ENCODE measurements at places on chromosomes 3 and 15. TPM values are rescaled to one million over a fixed set of nuclear protein-coding genes. Genes with fewer than 3 reads are reported as not detected.

DNA sequence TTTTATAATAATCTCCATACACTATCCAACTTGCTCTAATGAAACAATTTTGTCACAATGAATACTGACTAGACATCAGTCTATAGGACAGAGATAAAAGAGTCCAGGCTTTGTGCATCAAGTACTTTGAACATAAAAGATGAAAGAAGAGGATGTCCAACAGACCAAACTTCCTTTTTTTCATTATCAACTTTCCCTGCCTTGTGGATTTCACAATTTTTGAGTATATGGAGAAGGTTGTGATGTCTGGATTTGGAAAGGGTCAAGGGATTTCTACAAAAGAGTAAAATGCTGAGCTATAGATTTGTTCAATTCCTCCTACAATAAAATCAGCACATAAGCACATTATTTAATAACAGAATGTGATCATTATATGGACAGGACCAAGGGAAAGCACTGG, 25.7 kb downstream of the CD47 start:
- no peak for DNase-seq
- H3K36me3 ChIP-seq: no peaks in the 10 kb centered on the region
- no peak overlapping the region for H3K4me3 ChIP-seq
- H3K27me3 ChIP-seq: no peaks in the 10 kb centered on the region
- H3K27ac ChIP-seq: no peak overlapping the region

Gene TUSC7
- total RNA-seq: not detected

Gene MTFMT
- 17.8 TPM for total RNA-seq

DNA sequence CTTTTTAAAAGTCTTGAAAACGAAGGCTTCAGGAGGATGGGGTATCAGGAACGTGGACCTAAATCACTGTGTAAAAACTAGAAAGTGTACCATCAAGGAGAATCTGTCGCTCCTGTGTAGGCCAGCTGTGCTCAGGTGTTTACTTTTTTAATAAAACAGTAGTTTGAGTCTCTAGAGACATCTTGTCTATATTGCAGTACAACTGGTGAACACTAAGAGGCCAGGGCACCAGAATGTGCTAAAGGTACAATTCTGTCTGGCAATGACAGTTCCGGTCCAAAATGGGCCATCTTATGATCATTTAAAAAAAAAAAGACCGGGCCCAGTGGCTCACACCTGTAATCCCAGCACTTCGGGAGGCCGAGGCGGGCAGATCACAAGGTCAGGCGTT, 61.8 kb upstream of the MCF2L2 start:
- peaks cover 12% of the 10 kb centered on the region for H3K4me1 ChIP-seq
- no peaks in the 10 kb centered on the region for H3K27me3 ChIP-seq
- peak; percentile 4 for DNase-seq
- no peaks in the 10 kb centered on the region for H3K36me3 ChIP-seq
- H3K4me3 ChIP-seq: no peak overlapping the region

DNA sequence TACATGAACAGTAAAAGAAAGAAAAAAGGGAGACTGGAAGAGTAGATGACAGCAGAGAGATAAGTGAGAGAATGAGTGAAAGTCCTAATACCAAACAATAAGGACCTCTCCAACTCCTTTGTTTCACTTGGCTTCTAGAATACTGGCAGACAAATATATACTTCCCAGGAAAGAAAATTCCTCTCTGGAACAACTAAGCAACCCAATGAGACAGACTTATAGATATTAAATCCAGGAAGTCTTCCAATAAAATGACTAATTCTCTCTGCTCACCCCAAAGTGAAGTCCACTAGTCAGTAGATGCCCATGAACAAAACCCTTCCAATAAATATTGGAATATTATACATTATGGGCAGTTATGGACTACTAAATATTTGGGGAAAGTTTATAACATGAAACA, 114.2 kb downstream of the NEDD4 start:
- H3K4me1 ChIP-seq: no peaks in the 10 kb centered on the region
- H3K27ac ChIP-seq: no peak overlapping the region
- no peak overlapping the region for H3K4me3 ChIP-seq
- no peak for DNase-seq
- no peaks in the 10 kb centered on the region for H3K36me3 ChIP-seq
- peaks cover 24% of the 10 kb centered on the region for H3K27me3 ChIP-seq

Gene ZMYND10
- total RNA-seq: 3.2 TPM

DNA sequence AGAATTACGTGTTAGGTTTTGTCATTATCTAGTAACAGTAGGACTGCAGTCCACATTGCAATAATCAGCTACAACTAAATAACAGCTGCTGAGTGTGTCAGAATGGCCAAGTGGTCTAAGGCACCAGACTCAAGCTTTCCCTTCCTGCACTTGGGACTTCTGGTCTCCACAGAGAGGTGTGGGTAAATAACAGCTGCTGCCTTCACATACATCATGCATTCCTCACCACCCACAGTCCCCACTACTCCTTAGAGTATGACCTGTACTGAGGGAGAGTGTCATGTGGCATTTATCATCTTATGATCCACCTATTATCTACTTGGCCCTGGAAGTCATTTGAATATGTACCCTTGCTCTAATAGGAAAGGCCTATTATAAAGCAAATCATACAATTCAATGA, 22.2 kb upstream of the ZMAT3 start:
- DNase-seq: no peak
- no peaks in the 10 kb centered on the region for H3K27me3 ChIP-seq
- no peak overlapping the region for H3K4me3 ChIP-seq
- H3K4me1 ChIP-seq: no peaks in the 10 kb centered on the region
- H3K36me3 ChIP-seq: no peaks in the 10 kb centered on the region

DNA sequence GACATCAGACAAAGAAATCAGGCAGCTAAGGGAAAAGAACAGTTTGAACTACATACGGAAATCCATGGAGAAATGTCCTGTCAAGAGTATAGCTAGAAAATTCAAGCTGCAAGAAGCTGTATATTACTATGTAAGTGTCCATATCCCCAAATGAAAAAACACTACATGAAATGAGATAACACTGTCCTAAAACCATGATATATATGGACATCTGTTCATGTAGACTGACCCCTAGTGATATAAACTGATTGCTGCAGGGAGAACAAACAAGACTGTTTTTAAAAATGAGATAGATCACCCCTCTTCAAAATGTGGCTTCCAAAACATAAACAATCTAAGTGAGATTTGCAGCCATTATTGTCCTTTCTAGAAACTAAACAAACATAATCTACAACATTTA, 985.6 kb downstream of the EPHA3 start:
- DNase-seq: no peak
- H3K4me3 ChIP-seq: no peak overlapping the region
- peaks cover 10% of the 10 kb centered on the region for H3K4me1 ChIP-seq
- peaks cover 78% of the 10 kb centered on the region for H3K36me3 ChIP-seq
- no peaks in the 10 kb centered on the region for H3K27me3 ChIP-seq

Gene CAPN3
- 1.5 TPM for total RNA-seq

- H3K27me3 ChIP-seq: no peaks in the 10 kb centered on the region
- H3K36me3 ChIP-seq: no peaks in the 10 kb centered on the region
- H3K4me1 ChIP-seq: peaks cover 4% of the 10 kb centered on the region
- no peak overlapping the region for H3K27ac ChIP-seq
- no peak for DNase-seq
These were observed 31.4 kb downstream of the CA12 start for GRCh38 chr15:63350178-63350621.

Gene DUOXA1
- 0.99 TPM for total RNA-seq

Gene ZNF80
- not detected for total RNA-seq

GRCh38 chr3:123188058-123188457, 13.7 kb upstream of the SEC22A start:
- H3K36me3 ChIP-seq: no peaks in the 10 kb centered on the region
- H3K4me1 ChIP-seq: no peaks in the 10 kb centered on the region
- no peak overlapping the region for H3K4me3 ChIP-seq
- H3K27ac ChIP-seq: no peak overlapping the region

DNA sequence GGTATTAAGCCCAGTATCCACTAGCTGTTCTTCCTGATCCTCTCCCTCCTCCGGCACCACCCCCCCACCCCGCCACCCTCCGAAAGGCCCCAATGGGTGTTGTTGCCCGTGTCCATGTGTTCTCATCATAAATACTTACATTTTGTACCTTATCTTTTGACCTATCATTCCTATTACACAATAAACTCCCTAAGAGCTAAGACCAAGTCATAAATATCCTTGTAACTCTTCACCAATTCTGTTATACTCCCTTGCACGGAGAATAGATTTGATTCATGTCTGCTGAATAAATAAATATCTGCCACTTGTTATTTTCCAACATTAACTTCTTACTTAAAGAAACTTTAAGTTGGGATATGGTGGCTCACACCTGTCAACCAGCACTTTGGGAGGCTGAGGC, 43.9 kb downstream of the SHQ1 start:
- DNase-seq: no peak

DNA sequence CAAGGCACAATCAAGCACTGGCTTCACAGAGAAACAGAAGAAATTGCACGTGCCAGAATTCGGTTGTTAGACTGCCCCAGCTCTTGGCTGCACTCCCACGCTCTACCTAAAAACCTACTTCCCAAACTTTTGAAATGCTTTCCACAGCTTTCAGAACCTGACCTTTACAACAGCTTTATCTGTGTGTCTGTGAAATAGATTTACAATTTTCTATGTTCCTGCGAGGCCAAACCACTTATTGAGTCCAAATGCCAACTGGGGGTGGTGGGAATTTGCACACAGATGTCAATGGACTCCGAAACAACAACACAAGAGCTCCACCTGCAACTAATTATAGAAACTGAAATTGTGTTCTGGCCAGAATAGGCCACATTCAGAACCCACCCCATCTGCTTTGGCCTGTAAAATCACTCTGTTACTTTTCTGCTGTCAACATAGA, 44.6 kb downstream of the ERC2 start:
- no peaks in the 10 kb centered on the region for H3K4me1 ChIP-seq
- no peaks in the 10 kb centered on the region for H3K27me3 ChIP-seq
- no peak for DNase-seq
- no peak overlapping the region for H3K4me3 ChIP-seq

Gene SLC12A8
- 17.3 TPM for total RNA-seq

GRCh38 chr3:31953091-31953490, 28.0 kb downstream of the OSBPL10 start:
- H3K27ac ChIP-seq: no peak overlapping the region
- H3K27me3 ChIP-seq: no peaks in the 10 kb centered on the region
- H3K4me3 ChIP-seq: no peak overlapping the region

DNA sequence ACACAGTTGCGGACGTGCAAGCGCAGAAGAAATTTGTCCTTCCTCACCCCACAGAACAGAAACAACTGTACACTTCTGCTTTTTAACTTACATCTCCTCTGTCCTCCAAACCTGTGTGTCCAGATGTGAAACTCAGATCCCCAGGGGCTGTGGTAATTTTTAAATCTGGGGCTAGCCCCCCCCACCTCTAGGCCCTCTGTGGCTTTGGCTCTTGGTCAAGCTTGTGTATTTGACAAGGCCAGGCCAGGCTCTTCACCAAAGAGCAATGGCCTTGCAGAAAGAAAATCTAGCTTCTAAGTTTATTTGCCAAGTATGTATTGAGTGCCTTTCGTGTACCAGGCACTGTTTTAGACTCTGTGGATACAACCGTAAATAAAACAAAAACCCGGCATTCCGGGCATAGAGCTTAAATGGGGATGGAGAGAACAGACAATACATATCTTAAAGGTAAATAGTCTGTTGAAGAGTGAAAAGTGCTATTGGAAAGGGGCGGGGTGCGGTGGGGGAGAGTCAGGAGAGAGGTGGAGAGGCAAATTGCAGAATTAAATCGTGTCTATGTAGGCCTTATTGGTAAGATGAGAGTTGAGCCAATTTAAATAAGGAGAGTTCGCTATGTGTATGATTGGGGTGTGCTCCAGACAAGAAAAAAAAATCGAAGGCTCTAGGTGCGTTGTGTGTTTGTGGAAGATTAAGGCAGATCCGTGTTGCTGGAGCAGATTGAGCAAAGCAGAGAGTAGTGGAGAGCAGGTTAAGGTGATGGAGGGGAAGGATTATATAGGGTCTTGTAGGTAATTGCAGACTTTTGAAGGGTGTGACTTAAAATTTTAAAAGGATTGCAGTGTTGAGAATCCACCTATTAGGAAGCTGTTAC, 781 bp upstream of the DPH6 start:
- peak overlapping the region; percentile 99 for H3K27ac ChIP-seq
- no peaks in the 10 kb centered on the region for H3K36me3 ChIP-seq
- no peaks in the 10 kb centered on the region for H3K4me1 ChIP-seq
- peak overlapping the region; percentile 81 for H3K4me3 ChIP-seq
- no peaks in the 10 kb centered on the region for H3K27me3 ChIP-seq

GRCh38 chr3:140148824-140149390, 213.9 kb downstream of the CLSTN2 start:
- H3K36me3 ChIP-seq: no peaks in the 10 kb centered on the region
- peaks cover 11% of the 10 kb centered on the region for H3K4me1 ChIP-seq
- H3K27ac ChIP-seq: no peak overlapping the region
- no peak for DNase-seq

DNA sequence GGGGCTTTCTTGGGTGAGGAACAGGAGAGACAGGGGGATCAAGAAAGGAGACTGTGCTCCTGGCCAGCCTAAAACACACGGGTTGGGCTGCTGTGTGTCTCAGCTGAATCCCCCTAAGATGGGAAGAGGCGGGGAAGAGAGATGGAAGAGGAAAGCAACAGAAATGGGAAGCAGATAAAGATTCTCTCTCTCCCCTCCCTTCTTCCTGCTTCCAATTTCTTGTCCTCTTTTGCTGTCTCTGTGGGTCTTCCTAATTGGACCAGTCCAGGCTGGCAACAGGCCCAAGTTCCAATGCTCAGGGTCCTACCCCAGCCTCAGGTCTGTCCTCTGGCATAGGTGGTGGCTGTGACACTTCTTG, 7.1 kb downstream of the ISLR2 start:
- no peak overlapping the region for H3K4me3 ChIP-seq
- no peak overlapping the region for H3K27ac ChIP-seq
- no peaks in the 10 kb centered on the region for H3K4me1 ChIP-seq
- no peak for DNase-seq

- no peak overlapping the region for H3K4me3 ChIP-seq
- no peaks in the 10 kb centered on the region for H3K4me1 ChIP-seq
- DNase-seq: peak; percentile 69
- H3K36me3 ChIP-seq: no peaks in the 10 kb centered on the region
- no peaks in the 10 kb centered on the region for H3K27me3 ChIP-seq
These were observed 84.2 kb downstream of the COL6A5 start for GRCh38 chr3:130429713-130430023.

GRCh38 chr3:161989012-161989411, 492.4 kb downstream of the OTOL1 start:
- no peaks in the 10 kb centered on the region for H3K27me3 ChIP-seq
- no peak overlapping the region for H3K27ac ChIP-seq
- no peaks in the 10 kb centered on the region for H3K36me3 ChIP-seq
- no peak overlapping the region for H3K4me3 ChIP-seq
- H3K4me1 ChIP-seq: no peaks in the 10 kb centered on the region

GRCh38 chr3:53921296-53921695, 29.6 kb upstream of the SELENOK start:
- no peak for DNase-seq
- no peaks in the 10 kb centered on the region for H3K4me1 ChIP-seq
- H3K36me3 ChIP-seq: no peaks in the 10 kb centered on the region
- no peak overlapping the region for H3K27ac ChIP-seq

- H3K36me3 ChIP-seq: no peaks in the 10 kb centered on the region
- no peak overlapping the region for H3K27ac ChIP-seq
- DNase-seq: no peak
- H3K4me1 ChIP-seq: no peaks in the 10 kb centered on the region
- no peak overlapping the region for H3K4me3 ChIP-seq
These were observed 12.4 kb upstream of the SEC62 start for GRCh38 chr3:169954142-169954756.

- peaks cover 17% of the 10 kb centered on the region for H3K4me1 ChIP-seq
- no peak overlapping the region for H3K27ac ChIP-seq
- no peak for DNase-seq
- H3K36me3 ChIP-seq: no peaks in the 10 kb centered on the region
These were observed 26.7 kb downstream of the SLC2A2 start for GRCh38 chr3:170999737-171000242.

- no peak overlapping the region for H3K4me3 ChIP-seq
- no peak for DNase-seq
- no peak overlapping the region for H3K27ac ChIP-seq
- H3K36me3 ChIP-seq: no peaks in the 10 kb centered on the region
- peaks cover 6% of the 10 kb centered on the region for H3K4me1 ChIP-seq
These were observed 54.5 kb upstream of the LRIG1 start for GRCh38 chr3:66555214-66555844.

Gene FOXL2NB
- not detected for total RNA-seq
